Esophagus squamous epithelium (tissue), 5 donors: ENCODE measurements at places on chromosomes 2 and 18. TPM values are rescaled to one million over a fixed set of nuclear protein-coding genes. Genes with fewer than 3 reads are reported as not detected.
A peak's percentile ranks its signal among the peaks of the same experiment; 100 is the strongest.

GRCh38 chr2:169272010-169272409, 90.3 kb downstream of the LRP2 start:
- H3K4me1 ChIP-seq = no peaks in the 10 kb centered on the region
- DNase-seq = no peak
- H3K27me3 ChIP-seq = no peaks in the 10 kb centered on the region
- H3K27ac ChIP-seq = no peak overlapping the region

- H3K36me3 ChIP-seq = no peaks in the 10 kb centered on the region
- no peak overlapping the region for H3K4me3 ChIP-seq
- no peaks in the 10 kb centered on the region for H3K4me1 ChIP-seq
- no peak overlapping the region for H3K27ac ChIP-seq
Observed at GRCh38 chr2:95007031-95007609, 18.4 kb upstream of the MAL start.

Gene SLC40A1
- total RNA-seq = 34.1 TPM

DNA sequence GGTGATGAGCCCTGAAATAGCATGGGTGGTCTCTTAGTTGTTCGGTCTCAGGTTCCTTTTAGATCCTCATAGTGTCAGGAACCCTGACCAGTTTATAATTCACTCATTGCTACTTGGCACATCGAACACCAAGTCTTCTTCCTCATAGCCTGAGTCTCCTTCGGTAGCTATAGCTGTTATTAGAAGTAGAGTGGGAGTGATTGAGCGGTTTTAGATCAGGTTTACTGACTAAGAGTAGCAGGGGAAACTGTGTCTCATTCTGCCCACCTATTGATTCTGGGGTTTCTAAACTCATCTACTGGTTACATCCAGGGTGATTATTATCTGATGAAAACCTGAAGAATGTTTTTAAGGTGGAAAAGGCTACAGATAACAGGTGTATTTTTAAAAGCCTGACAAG, 114.6 kb downstream of the SETBP1 start:
- no peaks in the 10 kb centered on the region for H3K36me3 ChIP-seq
- H3K4me3 ChIP-seq = no peak overlapping the region
- H3K27me3 ChIP-seq = no peaks in the 10 kb centered on the region

Gene ATIC
- total RNA-seq = 29.4 TPM

DNA sequence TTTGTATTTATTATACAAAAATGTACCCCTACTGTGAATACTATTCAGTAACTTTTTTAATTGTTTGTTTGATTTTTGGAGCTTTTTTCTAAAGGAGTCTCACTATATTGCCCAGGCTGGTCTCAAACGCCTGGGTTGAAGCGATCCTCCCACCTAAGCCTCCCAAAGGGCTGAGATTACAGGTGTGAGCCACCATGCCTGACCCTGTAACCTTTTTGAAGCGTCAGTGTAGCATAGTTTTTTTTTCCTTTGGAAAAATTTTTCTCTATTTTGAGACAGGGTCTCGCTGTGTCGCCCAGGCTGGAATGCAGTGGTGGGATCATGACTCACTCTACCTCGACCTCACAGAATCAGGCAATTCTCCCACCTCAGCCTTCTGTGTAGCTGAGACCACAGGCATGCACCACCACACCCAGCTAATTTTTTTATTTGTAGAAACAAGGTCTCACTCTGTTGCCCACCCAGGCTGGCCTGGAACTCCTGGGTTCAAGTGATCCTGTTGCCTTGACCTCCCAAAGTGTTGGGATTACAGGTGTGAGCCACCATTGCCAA, 2.0 kb downstream of the GMCL1 start:
- no peak overlapping the region for H3K27ac ChIP-seq
- H3K36me3 ChIP-seq = no peaks in the 10 kb centered on the region
- H3K4me3 ChIP-seq = no peak overlapping the region
- DNase-seq = no peak
- H3K4me1 ChIP-seq = peaks cover 7% of the 10 kb centered on the region

Gene ZNF519
- total RNA-seq = 5.7 TPM

Gene DLX2
- not detected for total RNA-seq

DNA sequence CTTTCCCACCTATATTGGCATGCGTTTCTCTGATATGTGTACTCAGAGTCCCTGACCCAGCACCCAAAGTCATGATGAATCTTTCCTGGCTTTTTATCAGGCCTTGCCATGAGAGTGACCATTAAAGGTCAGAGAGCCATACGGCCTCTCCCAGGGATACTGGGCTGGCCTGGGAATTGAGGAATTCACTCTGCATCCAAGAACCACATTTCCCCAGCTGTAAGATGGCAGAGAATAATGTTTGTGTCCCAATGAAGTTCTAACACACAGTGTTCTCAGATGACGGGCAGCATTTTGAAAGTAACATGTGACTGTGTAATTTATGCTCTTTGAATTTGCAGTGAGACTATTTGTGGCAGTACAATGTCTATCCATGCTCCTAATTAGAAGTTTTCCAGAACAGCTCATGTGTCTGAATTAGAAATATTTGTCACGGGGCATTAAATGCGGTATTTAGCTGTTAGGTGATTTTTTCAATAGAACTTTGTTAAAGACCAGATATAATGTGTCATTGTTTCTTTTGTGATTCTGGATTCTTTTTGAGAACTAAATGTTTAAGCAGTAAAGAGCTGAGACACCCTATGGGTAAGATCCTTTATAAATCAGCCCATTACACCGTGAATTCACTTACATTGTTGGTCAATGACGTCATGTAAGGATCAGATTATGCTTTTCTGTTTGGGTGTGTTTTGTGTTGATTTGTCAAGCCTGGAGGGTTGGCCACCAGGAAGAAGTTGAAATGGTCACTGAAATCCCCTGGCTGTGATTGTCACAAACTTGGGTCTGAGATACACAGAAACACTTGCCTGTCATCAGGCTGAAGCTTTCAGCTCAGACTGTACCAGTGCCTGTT, 7.3 kb upstream of the SLC3A1 start:
- H3K27ac ChIP-seq = peak overlapping the region; percentile 20
- no peak overlapping the region for H3K4me3 ChIP-seq
- no peak for DNase-seq
- H3K36me3 ChIP-seq = no peaks in the 10 kb centered on the region
- H3K4me1 ChIP-seq = no peaks in the 10 kb centered on the region
- H3K27me3 ChIP-seq = no peaks in the 10 kb centered on the region

GRCh38 chr2:13649918-13650317, 933.2 kb downstream of the TRIB2 start:
- H3K4me1 ChIP-seq = no peaks in the 10 kb centered on the region
- H3K4me3 ChIP-seq = no peak overlapping the region
- no peak for DNase-seq
- H3K36me3 ChIP-seq = no peaks in the 10 kb centered on the region
- no peak overlapping the region for H3K27ac ChIP-seq

DNA sequence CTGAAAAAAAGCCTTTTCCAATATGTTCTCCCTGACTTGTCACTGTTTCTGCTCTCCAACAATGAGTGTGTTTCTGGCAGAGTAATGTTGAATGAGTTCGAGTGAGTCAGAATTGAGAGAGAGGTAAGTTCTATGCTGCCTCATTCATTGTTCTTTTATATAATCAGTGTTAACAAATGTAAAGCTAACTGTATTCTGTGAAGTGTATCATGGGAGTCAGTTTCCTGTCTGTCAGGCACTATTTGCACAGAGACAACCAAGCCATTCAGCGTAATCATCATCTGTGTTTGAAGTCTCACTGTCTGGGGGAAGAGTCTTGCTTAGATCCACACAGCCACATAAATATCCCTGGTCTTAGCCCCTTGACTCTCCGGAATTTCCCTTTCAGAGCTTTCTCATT, 22.0 kb upstream of the UPP2 start:
- no peak overlapping the region for H3K27ac ChIP-seq
- H3K27me3 ChIP-seq = no peaks in the 10 kb centered on the region
- H3K36me3 ChIP-seq = no peaks in the 10 kb centered on the region

DNA sequence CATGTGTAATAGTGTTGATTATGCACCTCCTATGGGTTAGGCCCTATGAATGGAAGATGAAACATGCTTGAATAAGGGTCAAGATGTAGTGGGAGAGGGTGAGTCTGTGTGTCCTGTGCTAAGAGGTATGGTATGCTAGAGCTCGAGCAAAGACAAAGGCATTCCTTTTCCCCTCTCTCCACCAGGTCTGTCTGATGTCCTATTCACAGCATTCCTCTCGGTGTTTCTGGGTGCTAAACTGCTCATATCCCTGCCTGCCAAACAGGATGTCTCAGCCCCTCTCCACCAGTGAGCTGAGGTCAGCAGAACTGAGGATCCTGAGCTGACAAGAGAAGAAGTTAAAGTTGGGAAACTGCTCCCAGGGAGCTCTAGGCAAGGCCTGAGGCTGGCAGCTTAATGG, 344.9 kb downstream of the TSN start:
- no peaks in the 10 kb centered on the region for H3K36me3 ChIP-seq
- H3K27me3 ChIP-seq = no peaks in the 10 kb centered on the region
- no peak overlapping the region for H3K27ac ChIP-seq
- no peaks in the 10 kb centered on the region for H3K4me1 ChIP-seq
- H3K4me3 ChIP-seq = no peak overlapping the region
- DNase-seq = no peak

- peaks cover 17% of the 10 kb centered on the region for H3K4me1 ChIP-seq
- no peaks in the 10 kb centered on the region for H3K36me3 ChIP-seq
- H3K27ac ChIP-seq = peak overlapping the region; percentile 82
- no peaks in the 10 kb centered on the region for H3K27me3 ChIP-seq
Observed at GRCh38 chr2:28658369-28658768, 93.3 kb upstream of the PPP1CB start.

Gene MYO5B
- 59.3 TPM for total RNA-seq

Gene CLASP1
- 33.4 TPM for total RNA-seq

Gene IL1B
- 1.7 TPM for total RNA-seq

- H3K27ac ChIP-seq = no peak overlapping the region
- H3K4me3 ChIP-seq = no peak overlapping the region
- H3K27me3 ChIP-seq = no peaks in the 10 kb centered on the region
- H3K36me3 ChIP-seq = no peaks in the 10 kb centered on the region
Observed at GRCh38 chr18:36200354-36200771, 13.1 kb downstream of the MOCOS start.

- H3K4me3 ChIP-seq = no peak overlapping the region
- DNase-seq = no peak
- H3K27ac ChIP-seq = no peak overlapping the region
Observed at GRCh38 chr2:48132271-48132625, 225.9 kb upstream of the FBXO11 start.

Gene CXCR1
- 1.3 TPM for total RNA-seq

DNA sequence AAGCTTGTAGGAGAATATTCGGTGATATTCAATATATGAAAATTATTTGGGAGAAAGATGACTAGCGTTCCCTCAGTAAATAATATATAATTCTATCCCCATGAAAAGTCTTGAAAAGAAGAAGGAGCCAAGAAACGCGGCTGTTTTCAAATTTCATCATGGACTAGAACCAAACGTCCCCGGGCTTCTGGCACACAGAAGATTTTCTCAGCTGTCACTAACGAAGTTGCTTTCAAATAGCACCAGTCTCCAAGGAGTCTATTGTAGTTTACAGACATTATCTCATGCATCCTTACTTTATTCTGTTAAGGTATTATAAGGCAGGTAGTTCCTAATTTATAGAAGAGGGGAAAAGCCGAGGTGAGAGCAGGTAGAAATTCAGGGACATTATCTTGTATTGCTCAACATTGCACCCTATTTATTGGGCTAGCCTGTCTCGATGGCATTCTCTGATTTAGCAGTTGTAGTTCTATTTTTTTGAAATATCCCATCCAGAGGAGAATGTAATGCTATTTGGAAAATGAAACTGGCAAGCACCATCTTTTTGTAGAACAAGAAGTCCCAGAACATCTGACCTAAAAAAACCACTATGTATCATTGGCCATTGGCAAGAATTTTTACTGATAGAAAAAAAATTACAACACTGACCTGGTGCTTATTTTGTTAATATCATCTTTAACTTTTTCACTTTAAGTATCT, 198.1 kb upstream of the RASGRP3 start:
- DNase-seq = no peak
- H3K27ac ChIP-seq = no peak overlapping the region
- no peaks in the 10 kb centered on the region for H3K27me3 ChIP-seq
- H3K4me3 ChIP-seq = no peak overlapping the region
- no peaks in the 10 kb centered on the region for H3K36me3 ChIP-seq

Gene GKN2
- total RNA-seq = not detected

GRCh38 chr18:5091741-5092140, 105.3 kb downstream of the AKAIN1 start:
- no peak overlapping the region for H3K4me3 ChIP-seq
- H3K27me3 ChIP-seq = no peaks in the 10 kb centered on the region
- no peaks in the 10 kb centered on the region for H3K4me1 ChIP-seq
- no peak overlapping the region for H3K27ac ChIP-seq
- DNase-seq = no peak

GRCh38 chr2:42336361-42336965, 24.6 kb downstream of the COX7A2L start:
- H3K4me3 ChIP-seq = no peak overlapping the region
- DNase-seq = no peak
- no peaks in the 10 kb centered on the region for H3K27me3 ChIP-seq
- peaks cover 5% of the 10 kb centered on the region for H3K36me3 ChIP-seq

Gene RFTN2
- not detected for total RNA-seq

Gene FOXI3
- total RNA-seq = not detected

- no peaks in the 10 kb centered on the region for H3K4me1 ChIP-seq
- H3K27ac ChIP-seq = no peak overlapping the region
- H3K4me3 ChIP-seq = no peak overlapping the region
- no peaks in the 10 kb centered on the region for H3K36me3 ChIP-seq
Observed at GRCh38 chr2:228681426-228681825, 499.9 kb upstream of the SPHKAP start.

Gene PSME4
- total RNA-seq = 56.8 TPM

GRCh38 chr2:44126106-44126797, 42.4 kb upstream of the PPM1B start:
- H3K4me3 ChIP-seq = no peak overlapping the region
- no peaks in the 10 kb centered on the region for H3K36me3 ChIP-seq
- DNase-seq = no peak
- H3K27ac ChIP-seq = no peak overlapping the region
- no peaks in the 10 kb centered on the region for H3K4me1 ChIP-seq

DNA sequence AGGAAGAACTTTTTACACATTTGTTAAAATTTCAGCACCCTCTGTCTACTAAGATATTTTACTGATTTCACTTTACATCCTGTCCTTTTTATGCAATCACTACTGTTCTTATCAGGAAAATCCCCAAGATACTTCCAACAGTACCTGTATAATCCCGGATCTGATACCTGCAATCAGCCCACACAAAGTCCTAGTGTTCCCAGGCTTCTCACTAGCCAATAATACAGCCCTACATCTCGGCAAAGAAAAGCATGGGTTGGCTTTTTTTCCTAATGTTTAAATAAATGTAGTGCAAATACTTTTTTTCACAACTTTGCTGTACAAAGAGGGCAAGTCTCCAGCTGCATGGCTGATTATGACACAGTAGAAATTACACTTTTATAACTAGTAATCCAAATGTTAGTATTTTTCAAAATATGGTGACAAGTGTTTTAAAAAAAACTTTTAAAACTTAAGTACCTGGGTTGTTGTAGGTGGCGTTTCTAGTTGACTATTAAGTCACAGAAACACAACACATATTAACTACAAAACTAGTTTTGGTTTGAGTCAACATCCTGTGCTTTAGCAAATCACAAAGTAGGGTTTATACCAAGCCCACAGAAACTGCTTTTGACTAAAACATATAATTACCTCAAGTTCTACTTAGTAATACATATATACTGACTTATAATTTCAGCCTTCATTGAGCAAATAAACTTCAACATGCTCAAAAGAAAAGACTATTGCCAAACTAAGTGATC, 19.5 kb downstream of the CNOT11 start:
- no peak for DNase-seq
- H3K4me1 ChIP-seq = no peaks in the 10 kb centered on the region
- H3K36me3 ChIP-seq = peaks cover 99% of the 10 kb centered on the region
- no peak overlapping the region for H3K4me3 ChIP-seq
- H3K27ac ChIP-seq = no peak overlapping the region

Gene SERPINB3
- total RNA-seq = 349 TPM

- H3K36me3 ChIP-seq = no peaks in the 10 kb centered on the region
- no peak overlapping the region for H3K27ac ChIP-seq
- no peaks in the 10 kb centered on the region for H3K27me3 ChIP-seq
- H3K4me3 ChIP-seq = no peak overlapping the region
- DNase-seq = no peak
Observed at GRCh38 chr2:151354807-151355206, 2.6 kb upstream of the TNFAIP6 start.

Gene GLI2
- total RNA-seq = 2.4 TPM
